Activated naive CD8-positive, alpha-beta T cell treated with anti-CD3 and anti-CD28 coated beads for 36 hours (primary cell): ENCODE measurements at places on chromosomes 5 and 9. TPM values are rescaled to one million over a fixed set of nuclear protein-coding genes. Genes with fewer than 3 reads are reported as not detected.

- no peak overlapping the region for H3K4me3 ChIP-seq
- H3K36me3 ChIP-seq = no peaks in the 10 kb centered on the region
- no peak for DNase-seq
- H3K4me1 ChIP-seq = no peaks in the 10 kb centered on the region
- no peak overlapping the region for H3K27ac ChIP-seq
- H3K27me3 ChIP-seq = no peaks in the 10 kb centered on the region
These were observed 64.4 kb downstream of the PLCXD3 start for GRCh38 chr5:41445937-41446563.

DNA sequence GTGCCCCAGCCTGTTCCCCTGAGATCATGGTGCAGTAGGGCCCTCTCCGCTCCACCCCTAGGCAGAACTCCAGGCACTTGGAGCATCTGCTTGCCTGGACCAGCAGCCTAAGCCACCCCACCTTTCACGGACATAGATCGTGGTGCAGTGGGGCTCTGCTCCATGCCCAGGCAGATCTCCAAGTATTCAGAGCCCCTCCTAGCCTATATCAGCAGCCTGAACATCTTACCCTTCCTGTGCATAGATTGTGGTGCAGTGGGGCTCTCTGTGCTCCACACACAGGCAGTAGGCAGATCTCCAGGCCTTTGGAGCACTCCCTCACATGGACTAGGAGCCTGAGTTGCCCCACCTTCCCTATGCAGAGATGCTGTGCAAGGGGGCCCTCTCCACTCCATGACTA lies 103.0 kb downstream of the GLIS3 start:
- H3K4me1 ChIP-seq = no peaks in the 10 kb centered on the region
- H3K4me3 ChIP-seq = no peak overlapping the region
- no peak for DNase-seq
- H3K36me3 ChIP-seq = peaks cover 36% of the 10 kb centered on the region
- no peak overlapping the region for H3K27ac ChIP-seq

DNA sequence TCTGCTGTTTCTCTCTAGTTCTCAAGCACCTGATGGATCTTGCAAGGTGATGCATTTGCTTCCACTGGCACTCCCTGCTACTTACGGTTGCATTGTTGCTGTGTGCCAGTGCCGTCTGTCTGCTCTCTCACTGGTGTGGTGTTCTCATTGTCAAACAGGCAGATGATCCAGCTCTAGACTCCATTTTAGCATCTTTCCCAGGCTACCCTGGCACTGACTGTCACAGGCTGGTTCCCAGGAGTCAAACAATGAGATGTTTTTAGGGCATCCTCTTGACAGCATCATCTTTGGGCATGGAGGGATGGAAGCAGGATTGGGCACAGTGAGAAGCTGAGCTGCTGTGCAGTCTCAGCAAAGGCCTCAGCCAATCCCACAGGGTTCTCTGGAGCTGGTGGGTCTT lies 12.9 kb downstream of the MTRR start:
- H3K36me3 ChIP-seq = peaks cover 36% of the 10 kb centered on the region
- no peak overlapping the region for H3K4me3 ChIP-seq

The GPR21 gene
- total RNA-seq = not detected

The PCDHB8 gene
- total RNA-seq = not detected

DNA sequence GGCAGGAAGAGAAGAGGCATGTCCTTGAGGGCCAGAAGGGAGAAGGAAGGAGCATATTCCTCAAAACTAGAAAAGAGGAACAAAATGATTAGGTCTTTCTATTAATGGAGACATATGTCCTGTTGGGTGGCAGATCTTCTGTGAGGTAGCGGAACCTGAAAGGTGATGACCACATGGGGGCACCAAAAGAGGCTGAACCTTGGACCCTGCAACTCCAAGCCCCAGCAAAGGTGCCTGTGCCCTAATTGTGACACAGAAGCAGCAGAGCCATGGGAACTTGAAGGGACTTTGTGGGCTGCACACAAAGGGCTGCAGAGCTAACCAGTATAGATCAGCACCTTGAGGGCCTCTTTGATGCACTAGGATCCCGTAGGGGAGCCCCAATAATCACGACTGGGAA lies 158.0 kb downstream of the BAAT start:
- no peaks in the 10 kb centered on the region for H3K36me3 ChIP-seq
- H3K4me1 ChIP-seq = peaks cover 2% of the 10 kb centered on the region
- no peak overlapping the region for H3K27ac ChIP-seq
- H3K27me3 ChIP-seq = peaks cover 4% of the 10 kb centered on the region

GRCh38 chr5:40798801-40799210 lies 632 bp upstream of the PRKAA1 start:
- H3K4me3 ChIP-seq = peak overlapping the region; percentile 82
- DNase-seq = no peak
- H3K27me3 ChIP-seq = peaks cover 4% of the 10 kb centered on the region
- peak overlapping the region; percentile 89 for H3K27ac ChIP-seq

The ATG10 gene
- 9.3 TPM for total RNA-seq

The PCDHGA12 gene
- total RNA-seq = 0.08 TPM

GRCh38 chr5:73962801-73963425 lies 336.9 kb downstream of the ARHGEF28 start:
- no peak overlapping the region for H3K27ac ChIP-seq
- peaks cover 5% of the 10 kb centered on the region for H3K4me1 ChIP-seq
- peaks cover 1% of the 10 kb centered on the region for H3K27me3 ChIP-seq
- H3K36me3 ChIP-seq = no peaks in the 10 kb centered on the region
- DNase-seq = no peak
